HEK293T (cell line): ENCODE measurements at places on chromosomes 1 and 21.

DNA sequence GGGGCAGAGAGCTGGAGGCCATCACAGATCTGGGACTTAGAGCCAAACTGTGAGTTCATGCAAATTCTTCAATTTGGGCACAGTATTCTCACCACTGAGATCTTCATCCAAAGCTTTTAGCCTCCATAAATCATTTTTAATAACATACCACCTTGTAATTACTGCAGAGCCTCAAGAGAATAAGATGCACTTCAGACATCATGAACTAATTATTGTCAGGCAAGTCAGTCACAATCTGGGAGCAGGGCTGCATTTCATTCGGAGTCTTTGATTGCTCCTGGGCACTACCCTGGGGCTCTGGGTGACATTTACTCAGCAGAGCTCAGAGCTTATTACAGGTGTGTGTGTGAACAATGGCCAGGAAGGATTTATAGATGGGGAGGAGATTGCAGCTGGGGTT, 623.7 kb downstream of the PTPRU start:
- no peak for DNase-seq

DNA sequence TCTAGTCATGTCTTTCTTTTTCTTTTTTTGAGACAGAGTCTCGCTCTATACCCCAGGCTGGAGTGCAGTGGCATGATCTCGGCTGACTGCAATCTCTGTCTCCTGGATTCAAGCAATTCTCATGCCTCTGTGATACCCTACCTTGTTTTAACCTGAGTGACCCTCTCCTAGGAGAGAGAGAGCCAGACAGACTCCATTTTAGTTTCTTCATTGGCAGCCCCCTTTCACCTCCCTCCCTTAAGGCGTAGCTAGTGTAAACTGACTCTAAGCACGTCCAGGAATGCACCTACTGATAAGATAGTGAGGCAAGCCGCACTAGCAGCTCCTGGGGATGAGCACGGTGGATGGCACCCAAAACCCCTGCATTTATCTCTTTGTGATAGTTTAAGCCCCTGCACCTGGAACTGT, 5.2 kb upstream of the PKNOX1 start:
- no peak for DNase-seq

DNA sequence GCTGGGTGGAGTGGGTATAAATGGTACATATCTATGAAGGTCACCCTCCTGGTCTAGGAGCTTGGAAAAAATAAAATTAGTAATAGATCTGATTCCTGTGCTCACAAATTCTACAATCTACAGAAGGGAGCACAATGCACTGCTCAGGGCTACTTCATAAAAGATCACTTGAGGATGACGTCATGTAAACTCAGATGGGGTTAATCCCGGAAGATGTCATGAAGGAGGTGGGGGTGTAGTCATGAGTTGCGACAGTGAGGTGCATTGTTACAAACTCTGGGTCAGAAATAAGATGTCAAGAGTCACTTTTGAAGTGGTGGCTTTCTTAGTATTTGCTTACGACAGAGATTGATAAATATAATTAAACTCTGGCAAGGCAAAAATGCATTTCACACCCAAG, 68.2 kb downstream of the LHX9 start:
- no peak for DNase-seq

DNA sequence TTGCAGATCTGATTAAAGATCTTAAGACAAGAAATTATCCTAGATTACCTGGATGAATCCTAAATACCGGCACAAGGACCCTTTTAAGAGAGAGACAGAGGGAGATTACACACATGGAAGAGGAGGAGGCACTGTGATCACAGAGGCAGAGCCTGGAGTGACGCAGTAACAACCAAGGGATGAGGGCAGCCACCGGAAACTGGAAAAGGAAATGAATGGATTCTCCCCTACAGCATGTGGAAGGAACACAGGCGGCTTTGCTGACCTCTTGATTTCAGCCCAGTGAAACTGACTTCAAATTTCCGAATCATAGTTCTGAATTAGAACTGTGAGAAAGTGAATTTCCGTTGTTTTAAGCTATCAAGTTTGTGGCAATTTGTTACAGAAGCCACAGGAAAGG, 50.2 kb upstream of the IVNS1ABP start:
- DNase-seq, result no peak

- no peak for DNase-seq
These were observed 13.0 kb upstream of the JAK1 start for GRCh38 chr1:64979358-64979757.

DNA sequence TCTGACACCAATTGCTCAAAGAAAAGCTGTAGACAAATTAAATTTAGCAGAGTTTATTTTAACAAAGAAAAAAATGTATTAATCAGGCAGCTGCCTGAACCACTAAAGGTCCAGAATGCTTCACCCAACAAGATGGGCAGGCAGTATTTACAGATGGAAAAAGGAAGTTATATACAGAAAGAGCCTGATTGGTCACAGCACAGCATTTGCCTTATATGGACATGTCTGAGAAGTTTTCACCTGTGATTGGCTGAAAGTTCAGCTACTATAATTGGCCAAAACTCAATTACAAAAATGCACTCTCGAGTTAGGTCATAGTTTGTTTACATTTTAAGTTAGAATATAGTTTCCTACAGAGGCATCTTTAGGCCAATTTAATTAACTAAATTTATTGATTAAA, 15.1 kb upstream of the FMO1 start:
- DNase-seq, result no peak

- DNase-seq, result no peak
These were observed 21.5 kb downstream of the SEMA6C start for GRCh38 chr1:151124763-151125403.

- no peak for DNase-seq
These were observed 286.3 kb downstream of the MATN1 start for GRCh38 chr1:30437059-30437576.

DNA sequence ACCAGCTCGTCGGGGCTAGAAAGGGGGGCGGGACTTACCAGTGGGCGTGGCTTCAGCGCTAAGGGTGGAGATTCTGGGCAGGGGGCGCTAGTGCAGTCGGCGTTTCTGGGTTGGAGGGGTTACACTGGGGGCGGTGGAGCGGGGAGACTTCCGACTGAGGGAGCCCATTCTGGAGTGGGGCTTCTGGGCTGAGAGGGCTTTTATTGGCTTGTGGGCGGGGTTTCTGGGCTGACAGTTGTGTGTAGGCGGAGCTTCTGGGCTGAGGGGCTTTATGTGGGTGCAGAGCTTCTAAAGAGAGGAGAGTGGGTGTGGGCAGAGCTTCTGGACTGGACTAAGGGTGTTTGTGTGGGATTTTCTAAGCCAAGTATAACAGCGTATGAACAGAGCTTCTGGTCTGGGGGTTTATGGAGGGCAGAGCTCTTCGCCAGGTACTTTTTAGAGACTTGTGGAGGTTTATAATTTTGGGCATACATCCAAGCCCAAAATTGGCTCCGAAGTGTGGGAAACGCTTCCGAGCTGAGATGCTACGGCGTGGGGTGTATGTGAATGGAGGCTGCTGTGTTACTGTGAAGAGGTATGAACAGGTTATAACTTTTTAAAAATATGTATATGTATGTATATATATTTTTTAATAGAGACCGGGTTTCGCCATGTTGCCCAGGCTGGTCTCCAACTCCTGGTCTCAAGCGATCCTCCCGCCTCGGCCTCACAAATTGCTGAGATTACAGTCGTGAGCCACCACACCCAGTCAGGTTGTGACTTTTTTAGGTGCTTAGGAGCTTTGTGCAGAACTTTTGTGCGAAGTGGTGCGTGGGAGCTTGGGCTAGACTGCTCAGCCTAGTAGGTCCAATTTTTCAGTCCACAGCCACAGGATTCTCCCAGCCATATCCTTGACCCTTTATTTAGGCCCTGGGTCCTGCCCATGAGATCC, 825 bp downstream of the TMEM39B start:
- DNase-seq, result no peak

DNA sequence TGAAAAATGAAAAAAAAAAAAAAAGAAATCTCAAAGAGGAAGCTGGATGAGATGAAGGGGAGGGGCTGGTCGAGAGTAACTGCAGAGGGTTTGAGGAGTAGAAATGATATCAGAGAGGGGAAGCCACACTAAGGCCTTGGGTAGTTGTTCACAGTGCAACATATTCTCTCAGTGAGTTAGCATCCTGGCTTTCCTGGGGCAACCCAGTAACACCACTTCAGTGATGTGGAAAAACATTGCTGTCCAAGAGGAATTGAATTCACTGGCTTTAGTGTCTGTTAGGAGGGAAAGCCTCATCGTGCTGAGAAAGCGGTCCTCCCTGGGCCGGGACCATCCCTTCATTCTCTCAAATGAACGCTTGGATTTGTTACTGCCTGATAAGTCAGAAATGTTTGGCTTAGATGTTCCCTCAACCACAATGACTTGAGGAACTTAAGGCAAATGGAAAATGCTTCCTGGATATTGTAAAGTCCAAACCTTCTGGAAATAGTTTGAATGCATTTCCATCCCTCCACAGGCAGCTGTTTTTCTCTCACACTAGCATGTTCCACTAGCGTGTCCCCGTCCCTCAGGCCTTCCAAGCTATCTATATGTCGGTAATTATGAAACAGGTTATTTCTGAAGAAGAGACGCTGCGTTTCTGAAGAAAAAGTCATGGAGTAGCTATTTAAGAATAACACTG, 12.2 kb downstream of the TGFB2 start:
- no peak for DNase-seq

GRCh38 chr1:218305472-218306064, 20.5 kb downstream of the RRP15 start:
- DNase-seq, result no peak

DNA sequence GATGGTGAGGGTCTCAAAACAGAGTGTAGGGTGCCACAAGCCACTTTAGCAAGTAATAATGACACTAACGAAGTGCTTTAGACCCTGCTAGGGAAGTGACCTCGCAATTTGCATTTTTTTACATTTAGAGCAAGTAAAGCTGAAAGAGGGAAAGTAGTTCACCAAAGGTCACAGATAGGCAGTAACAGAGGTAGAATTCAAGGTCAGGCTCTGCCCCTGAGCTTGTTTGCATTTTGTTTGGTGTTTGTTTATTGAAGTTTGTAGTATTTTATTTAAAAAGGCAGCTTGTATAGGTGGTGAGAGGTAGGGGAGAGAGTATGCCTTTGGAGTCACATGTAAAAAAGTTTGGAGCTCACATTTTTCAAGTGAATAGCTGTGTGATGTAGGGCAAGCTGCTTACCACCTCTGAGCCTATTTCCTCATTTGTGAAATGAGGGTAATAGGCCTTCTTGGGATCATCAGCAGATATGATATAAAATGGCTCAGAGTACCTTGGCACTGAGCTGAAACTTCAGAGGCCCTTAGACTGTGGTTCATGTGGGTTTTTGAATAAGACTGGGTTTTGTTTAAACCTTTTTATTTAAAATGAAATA, 142.5 kb downstream of the TRABD2B start:
- DNase-seq, result no peak

DNA sequence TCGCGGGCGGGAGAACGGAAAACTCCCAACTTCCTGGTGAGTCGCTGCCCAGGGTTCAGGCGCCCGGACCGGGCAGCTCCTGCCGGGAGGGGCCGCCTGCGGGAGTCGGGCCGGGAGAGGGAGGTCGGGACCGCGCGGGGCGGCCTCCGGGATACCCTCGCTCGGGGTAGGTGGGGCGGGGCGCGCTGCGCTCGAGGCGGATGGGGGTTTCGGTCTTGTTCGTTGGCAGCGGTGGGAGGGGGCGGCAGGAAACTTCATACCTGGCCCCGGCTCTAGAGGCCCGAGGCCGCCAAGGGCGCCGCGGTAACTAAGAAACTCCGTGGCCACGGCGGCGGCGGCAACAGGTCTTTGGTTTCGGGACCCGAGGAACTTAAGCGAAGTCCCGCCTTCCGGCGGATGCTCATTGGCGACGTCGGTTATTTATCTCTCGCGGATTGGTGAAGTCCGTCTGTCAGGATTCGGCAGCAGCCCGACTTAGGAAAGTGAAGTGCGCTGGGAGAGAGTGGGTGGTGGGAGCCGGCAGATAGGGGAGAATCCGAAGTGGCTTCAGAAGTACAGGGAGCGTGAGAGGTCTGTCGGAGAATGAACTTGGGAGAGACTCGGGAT, 546 bp downstream of the NEK7 start:
- DNase-seq, result peak; percentile 81

DNA sequence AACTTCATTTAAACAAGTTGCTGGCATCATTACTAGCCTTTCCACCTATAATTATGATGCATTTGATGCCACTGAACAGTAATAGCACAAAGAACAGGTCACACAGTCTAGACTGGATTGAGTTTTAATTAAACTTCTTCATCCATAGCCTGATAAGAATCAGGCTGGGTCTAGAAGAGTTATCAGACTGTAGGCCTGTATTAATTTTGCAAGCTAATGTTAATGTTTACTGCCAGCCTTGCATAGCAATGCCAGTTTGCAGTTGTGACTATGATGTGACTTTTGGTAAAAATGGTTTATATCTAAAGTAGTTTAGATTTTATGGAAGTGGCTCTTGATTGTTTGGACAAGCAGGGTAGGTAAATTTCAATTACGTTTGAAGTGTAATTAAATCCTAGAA, 68.0 kb downstream of the PRKAA2 start:
- DNase-seq, result no peak

- peak; percentile 48 for DNase-seq
These were observed 2.4 kb downstream of the CA14 start for GRCh38 chr1:150259758-150260669.

DNA sequence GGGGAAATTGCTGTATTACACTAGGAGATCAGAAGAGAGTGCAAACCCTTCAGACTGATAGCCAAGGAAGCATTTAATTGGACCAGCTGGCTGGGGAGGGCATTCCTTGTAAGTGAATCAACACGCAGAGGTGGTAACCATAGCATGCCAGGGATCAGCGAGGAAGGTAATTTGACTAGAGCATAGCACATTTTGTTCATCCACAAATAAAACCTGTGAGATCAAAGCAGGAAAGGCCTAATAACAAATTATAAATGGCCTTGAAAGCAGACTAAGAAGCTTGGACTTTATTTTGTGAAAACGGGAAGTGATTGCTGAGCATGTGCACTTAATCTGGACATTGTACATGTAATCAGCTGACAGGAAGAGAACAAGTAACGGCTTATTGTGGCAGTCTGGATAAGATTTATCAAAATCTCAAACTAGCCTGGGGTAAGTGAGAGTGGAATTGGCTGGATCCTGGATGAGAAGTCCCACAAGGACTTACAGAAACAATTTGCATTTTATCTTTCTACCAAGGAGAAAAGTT, 11.7 kb upstream of the CD55 start:
- DNase-seq, result no peak

- peak; percentile 61 for DNase-seq
These were observed 559 bp downstream of the BACH1 start for GRCh38 chr21:29299046-29299915.

GRCh38 chr1:50266509-50266908, 156.7 kb downstream of the DMRTA2 start:
- no peak for DNase-seq

DNA sequence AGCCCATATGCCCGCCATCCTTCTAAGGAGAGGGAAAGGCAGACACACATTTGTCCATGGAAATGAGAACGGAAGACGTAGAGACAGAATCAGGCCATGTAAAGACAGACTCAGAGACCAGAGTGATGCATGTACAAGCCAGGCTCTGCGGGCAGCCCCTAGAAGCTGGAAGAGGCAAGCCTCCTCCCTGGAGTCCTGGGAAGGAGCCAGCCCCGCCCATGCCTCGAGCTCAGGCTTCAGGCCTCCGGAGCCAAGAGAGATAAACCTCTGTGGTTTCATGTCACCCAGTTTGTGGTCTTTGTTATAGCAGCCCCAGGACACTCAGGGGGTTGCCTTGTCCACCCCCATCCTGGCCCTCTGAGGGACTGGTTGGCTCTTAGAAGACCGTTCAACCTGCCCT, 11.6 kb downstream of the PDE9A start:
- DNase-seq, result no peak
